ENCODE measurements at places on chromosomes 2 and 18.

DNA sequence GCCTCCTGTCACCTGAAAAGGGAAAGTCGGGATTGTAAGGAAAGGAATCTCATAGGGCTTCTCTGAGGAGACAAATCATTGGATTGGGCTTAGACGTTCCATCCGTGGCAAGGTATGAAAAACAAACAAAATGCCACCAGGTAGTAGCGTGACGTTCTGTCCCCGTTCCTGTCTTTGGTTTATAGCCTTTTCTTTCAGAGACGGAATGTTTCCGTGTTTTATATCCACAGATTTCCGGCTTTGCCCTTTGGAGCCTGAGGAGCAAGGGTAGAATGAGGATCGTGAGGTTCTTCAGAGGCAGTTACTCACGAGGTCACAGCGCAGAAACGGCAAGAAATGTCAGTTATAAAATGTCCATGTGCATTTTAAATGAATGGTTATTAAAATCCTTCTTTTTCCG is 118.3 kb downstream of the TMEM18 start:
- no peak for DNase-seq

GRCh38 chr2:26300234-26300925 is 45.6 kb upstream of the SELENOI start:
- DNase-seq, result peak; percentile 10

DNA sequence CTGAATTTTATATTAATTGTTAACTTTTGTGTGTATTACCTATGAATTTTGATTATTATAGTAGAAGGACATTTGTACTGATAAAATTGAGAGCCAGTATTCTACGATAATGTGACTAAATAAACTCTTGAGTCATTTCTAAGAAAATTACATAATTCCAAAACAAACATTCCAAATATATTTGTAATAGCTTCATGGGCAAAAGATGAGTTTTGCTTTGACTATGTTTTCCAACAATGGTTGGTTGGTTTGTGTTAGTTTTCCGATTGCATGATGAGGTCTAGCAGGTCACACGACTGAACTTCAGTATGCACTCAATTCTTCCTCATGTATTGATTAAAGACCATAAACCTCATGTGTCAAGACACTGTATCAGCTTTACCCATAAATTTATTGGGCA is 71.7 kb upstream of the WDR75 start:
- no peak for DNase-seq

GRCh38 chr2:60148716-60149115 is 404.7 kb downstream of the BCL11A start:
- DNase-seq, result no peak

DNA sequence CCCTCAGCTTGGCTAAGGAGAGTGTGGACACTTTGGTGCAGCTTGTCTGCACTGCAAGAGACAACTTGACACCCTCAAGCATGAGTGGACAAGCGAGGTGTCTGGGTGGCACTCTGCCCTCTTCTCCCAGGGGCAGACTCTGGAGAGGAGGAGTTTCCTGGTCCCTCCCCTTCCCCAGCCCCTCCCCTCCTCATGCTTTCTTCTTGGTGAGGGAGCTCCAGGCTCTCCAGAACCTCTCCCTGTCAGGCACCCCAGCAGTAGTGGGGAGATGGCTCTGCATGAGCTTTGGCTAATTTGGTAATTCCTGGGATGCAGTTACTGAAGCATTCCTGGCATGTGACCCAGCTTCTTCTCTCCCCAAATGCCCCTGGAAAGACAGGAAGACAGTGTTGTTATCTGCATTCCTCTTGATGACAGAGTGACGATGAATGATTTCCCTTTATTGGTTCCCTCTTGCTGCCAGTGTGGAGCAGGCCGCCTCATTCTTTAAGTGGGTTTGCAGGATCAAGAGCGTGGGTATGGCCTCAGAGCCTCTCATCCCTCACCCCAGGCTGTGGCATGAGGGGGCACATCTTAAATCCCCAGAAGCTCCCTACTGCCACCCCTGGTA is 89.2 kb downstream of the STPG4 start:
- no peak for DNase-seq

DNA sequence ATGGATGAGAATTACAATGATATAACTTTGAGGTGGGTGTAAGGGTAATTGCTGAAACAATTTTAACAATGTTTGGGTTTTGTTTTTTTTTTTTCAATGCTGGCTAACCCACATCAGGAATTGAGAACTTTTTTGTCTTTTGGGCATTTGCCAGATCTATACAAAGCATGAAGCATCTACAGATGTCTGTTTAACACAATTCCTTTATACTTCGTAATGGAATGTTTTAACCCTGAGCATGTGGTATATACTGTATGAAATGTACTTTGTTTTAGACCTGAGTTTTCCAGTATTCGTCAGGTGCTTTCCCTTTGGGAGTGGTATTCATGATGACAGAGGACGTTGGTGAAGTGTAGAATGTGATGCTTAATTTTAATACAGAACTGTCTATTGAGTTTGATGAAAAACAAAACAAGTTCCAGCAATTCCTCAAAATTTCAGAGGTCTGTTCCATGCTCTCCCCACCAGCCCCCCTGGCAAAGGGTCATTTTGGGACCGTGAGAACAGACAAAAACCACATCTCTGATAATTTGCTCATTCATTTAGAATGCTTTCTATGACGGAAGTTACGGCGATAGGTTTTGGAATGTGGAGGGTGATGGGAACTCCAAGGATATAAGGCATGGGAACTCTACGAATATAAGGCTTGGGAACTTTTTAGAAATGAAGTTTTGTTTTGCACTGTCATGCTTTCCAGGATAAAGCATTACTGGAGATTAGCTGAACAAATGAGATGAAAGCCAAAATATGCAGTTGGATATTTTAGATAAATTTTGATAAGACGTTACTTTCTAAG is 14.1 kb downstream of the LIMS1 start:
- DNase-seq, result no peak

GRCh38 chr2:238158509-238159070 is at the start of gene ERFE:
Gene ERFE (plus strand): TSS chr2:238158970. CDS start chr2:238159008, 38 bp downstream.
- DNase-seq, result peak; percentile 33

GRCh38 chr2:142853912-142854311 is 23.6 kb upstream of the KYNU start:
- DNase-seq, result no peak

DNA sequence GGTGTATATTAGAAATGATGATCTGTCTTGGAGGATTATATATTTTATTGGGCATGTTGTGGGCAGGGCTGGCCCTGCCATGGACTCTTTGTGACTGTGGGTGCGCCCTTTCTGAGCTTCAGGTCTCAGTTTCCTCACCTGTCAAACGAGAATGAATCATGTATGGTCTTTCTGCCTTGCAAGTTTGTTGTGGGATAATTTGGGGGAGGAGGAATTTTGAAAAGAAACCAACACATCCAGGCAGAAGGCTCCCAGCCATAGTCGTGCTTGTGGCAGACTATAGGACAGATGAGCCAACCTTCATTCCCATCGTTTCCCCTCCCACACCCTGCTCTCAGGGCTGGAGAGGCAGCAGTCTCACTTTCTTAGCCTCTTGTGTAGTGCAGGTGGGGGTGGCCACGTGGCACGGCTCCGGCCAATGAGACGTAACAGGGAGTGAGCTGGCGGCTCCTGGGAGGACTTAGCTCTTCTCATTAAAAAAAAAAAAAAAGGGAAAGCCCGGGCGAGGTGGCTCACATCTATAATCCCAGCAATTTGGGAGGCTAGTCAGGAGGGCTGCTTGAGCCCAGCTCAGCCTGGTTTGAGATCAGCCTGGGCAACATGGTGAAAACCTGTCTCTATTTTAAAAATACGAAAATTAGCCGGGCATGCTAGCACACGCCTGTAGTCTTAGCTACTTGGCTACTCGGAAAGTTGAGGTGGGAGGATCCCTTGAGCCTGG is 63.1 kb downstream of the RHOB start:
- no peak for DNase-seq

DNA sequence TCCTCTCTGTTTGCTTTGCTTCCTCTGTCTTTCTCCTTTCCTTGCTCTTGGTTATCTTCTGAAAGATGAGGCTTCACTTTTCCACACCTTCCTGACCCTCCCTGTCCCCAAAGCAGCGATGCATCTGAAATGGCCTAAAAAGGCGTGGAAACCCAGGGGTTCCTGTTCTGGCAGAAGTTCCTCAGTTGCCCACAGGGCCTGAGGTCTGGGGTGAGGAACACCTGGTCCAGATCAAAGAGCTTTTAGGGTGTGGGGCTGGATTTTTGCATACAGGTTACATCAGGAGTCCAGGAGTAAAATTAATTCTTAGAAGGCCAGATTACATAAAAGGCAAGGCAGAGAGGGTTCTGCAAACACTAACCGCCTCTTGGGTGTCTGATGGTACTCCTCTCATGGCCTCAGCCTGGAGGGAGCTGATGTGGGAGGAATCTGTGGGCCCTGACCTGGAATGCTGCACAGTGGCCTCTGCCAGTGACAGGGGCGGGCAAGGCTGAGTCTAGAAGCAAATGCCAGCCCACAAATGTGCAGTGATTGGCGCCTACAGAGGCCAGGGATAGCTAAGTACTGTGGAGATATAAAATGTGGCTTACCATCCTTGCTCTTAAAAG is 41.8 kb downstream of the INPP4A start:
- no peak for DNase-seq

GRCh38 chr2:45993476-45993991 is 303.7 kb upstream of the EPAS1 start:
- peak; percentile 60 for DNase-seq

DNA sequence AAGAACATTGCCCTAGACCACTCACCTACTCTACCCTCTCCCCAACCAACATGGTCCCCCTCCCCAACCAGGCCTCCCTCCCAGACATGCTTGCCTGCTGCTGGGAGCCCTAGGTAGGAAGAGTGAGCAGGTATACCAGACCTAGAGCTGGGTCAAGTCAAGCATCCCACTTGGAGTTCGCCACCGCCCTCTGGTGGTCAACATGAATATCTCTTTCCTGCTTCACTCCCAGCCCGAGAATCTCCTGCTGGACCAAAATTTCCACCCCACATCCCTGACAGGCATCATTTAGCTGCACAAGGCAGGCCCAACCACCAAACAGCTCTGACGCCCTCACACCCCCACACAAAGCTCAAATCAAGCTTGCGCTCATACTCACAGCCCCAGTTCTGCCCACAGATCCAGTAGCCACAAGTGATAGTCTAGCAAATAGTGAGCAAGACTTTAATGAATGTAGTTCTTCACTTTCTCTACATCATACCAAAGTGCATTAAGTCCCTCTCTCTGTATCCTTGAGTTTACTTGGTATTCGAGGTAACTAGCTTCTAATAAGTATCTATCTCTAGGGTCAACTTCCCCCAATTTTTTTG is 116.0 kb downstream of the TNS1 start:
- DNase-seq, result peak; percentile 66

GRCh38 chr2:12044857-12045256 is 298.4 kb downstream of the LPIN1 start:
- peak; percentile 56 for DNase-seq
